Suppressor macrophage treated with lipopolysaccharide for 4 hours (primary cell): ENCODE measurements at places on chromosomes 16 and 17.

DNA sequence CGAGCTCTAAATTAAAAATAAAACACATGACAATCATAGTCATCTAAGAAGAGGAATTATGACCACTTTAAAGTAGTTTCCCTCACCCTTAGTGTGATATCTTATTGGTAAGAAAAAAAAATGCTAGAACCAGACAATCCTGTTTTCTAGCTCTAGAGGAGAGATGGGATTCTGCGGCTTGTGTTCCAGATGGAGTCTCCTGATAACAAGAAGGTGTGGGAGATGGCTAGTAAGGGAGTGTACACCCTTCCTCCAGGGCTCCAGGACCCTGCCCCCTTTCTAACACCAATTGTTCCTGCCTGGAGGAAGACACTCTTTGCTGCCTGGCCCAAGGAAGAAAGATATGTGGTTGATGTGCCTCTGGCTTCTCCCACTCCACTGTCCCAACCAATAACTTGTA lies 68.8 kb upstream of the FBXO47 start:
- no peak for DNase-seq

DNA sequence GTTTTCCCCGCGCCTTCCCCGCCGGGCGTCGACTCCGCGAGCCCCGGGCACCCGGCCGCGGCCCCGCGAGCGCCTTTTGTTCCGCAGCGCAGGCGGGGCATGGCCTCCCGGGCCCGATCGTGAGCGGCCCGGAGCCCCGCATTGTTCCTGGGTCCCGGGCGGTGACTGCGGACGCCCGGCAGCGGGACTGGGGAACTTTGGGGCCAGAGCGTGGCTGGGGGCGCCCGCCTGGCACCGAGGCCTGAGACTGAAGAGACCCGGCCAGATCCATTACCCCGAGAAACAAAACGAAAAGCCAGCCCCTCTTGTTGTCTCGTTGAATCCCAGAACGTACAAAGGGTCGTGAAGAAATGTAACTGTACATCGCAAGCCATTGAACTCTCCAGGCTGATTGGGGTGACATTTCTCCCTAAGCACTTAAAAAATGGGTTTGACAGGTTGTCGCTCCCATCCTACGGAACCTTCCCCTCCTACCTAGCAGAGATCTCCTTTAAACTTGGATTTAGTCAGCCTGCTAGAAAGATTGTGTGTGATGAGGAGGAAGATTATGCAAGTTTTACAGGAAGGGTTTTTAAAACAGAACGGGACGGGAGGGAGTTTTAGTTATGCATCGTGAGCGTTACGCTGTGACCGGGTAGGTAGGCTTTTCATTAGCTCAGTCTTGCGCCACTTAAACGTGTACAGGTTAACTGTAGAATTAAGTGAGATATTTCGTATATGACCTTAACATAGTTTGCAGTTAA lies 825 bp downstream of the METTL9 start:
- peak; percentile 58 for DNase-seq

DNA sequence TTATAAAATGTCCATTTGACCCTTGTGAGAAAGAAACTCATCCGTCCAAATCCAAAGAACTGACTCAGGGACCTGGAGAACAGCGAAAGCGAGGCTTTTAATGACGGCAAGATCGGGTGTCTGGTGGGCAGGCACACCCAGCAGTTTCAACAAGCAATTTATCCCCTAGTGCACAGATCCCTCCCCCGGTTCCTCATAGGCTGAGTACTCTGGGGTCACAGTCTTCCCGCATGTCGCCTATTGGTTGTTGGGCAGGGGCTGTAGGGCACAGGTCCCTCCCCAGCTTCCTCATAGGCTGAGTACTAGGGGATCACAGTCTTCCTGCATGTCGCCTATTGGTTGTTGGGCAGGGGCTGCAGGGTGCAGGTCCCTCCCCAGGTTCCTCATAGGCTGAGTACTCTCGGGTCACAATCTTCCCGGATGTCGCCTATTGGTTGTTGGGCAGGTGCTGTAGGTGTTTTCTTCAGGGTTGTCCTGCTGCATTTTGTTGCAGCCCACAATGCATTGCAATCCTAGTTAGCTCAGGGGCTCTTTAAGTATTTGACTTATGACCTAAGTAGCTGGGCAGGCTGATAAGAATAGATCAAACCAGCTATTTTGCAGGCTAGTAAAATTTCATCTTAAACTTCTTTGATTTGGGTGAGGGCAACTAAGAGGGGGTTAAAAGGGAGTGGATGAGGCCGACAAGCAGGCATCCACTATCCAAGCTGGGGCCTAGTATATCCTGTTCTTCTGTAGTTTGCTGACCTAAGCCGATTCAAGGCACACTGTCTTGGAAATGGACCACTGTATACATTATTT lies 3.6 kb upstream of the UTS2R start:
- DNase-seq, result no peak

GRCh38 chr17:80944326-80944725 lies 47.3 kb upstream of the CHMP6 start:
- DNase-seq, result no peak

GRCh38 chr17:32485261-32486110 lies 1.3 kb upstream of the CDK5R1 start:
- no peak for DNase-seq

DNA sequence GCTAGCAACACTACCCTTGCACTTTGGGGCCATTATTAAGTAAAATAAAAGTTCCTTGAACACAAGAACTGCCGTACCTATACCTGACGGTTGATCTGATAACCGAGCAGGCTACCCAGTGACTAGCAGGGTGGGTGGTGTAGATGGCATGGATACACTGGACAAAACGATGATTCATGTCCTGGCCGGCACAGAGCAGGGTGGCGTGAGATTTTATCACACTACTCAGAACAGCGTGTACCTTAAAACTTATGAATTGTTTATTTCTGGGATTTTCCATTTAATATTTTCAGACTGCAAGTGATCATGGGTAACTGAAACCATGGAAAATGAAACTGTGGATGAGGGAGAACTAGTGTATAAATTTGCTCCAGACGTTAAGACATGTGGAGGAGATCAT lies 41.0 kb upstream of the MSI2 start:
- DNase-seq, result no peak

GRCh38 chr16:65117811-65118448 lies 3.9 kb downstream of the CDH11 start:
- DNase-seq, result peak; percentile 51

GRCh38 chr16:58105631-58106030 lies 23.6 kb downstream of the CFAP20 start:
- no peak for DNase-seq

DNA sequence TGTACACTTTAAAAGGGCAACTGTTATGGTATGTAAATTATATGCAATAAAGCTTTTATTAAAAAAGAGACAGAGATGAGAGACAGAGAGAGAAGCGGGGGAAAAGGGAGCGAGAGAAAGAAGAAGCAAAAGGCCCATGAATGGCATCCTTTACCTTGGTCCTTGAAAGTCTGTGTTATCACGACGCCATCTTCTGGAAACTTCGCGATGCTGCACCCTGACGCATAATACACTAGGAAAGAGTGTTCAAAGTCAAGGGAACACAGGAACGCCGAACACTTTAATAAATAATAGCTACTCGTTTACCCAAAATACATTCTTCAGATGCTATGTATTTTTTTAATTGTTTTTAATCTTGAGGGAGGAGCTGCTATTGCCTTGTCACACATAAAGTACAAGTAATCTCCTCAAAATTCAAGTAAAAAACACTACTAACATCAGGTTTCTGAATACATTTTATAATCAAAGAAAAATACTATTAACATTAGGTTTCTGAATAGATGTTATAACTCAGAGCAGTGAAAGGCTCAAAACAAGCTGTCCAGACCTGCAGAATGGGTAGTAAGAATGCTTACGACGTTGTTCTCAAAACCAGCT lies 23.0 kb upstream of the SLC38A8 start:
- peak; percentile 61 for DNase-seq

DNA sequence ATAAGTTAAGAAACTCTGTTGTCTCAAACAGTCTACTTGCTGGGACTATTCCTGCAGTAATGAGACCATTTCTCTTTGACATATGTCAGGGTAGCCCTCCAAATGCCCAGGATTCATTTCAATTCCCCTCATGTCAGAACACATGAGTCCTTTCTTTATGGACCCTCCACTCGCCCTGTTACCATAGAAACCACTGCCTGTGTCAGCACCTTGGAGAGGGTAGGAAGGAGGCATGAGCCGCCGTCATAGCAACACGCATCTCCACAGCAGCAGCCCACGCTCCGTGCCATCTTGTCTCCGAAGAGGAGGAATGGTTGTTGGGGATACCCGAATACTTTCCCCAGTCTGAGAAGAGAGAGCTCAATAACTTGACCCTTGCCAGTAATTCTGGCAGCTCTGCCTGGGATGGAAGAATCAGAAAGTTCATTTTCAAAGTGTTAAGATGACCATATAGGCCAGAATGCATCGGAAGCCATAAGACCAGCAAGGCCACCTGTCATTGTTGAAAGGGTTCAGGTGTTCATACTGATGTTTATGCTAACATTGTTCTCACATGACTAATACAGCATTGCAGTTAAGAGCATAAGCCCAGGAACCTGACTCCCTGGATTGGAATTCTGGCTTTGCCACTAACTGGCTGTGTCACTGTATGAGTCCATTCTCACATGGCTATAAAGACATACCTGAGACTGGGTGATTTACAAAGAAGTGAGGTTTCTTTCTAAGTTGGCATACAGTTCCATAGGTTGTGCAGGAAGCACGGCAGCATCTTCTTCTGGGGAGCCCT lies 141.3 kb downstream of the ABCC12 start:
- no peak for DNase-seq

- no peak for DNase-seq
Measured at GRCh38 chr17:75486151-75486550, 29.2 kb downstream of the CASKIN2 start.

DNA sequence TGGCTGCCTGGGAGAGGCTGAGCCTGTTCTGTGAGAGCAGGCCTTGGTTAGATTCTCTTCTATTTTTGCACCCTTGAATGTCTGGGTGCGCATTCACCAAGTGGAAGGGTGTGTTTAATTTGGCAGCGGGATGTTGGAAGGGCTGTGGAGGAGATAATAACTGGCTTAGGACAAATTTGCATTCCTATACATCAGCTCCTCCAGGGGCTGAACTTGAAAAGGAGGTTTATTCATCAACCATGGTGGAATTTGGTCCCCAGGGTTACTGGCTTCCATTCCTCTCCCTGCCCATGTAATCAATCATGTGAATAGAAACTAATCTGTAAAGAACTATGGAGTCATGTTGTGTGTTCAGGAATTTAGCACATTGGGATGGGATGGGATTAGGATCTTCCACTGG lies 100.2 kb upstream of the FOXF1 start:
- no peak for DNase-seq

GRCh38 chr17:7222093-7222971 lies 2.6 kb downstream of the ACADVL start:
- DNase-seq, result no peak

- no peak for DNase-seq
Measured at GRCh38 chr17:39746145-39746461, 8.4 kb downstream of the GRB7 start.

GRCh38 chr16:81397058-81397878 lies 47.3 kb upstream of the CMIP start:
- DNase-seq, result no peak

DNA sequence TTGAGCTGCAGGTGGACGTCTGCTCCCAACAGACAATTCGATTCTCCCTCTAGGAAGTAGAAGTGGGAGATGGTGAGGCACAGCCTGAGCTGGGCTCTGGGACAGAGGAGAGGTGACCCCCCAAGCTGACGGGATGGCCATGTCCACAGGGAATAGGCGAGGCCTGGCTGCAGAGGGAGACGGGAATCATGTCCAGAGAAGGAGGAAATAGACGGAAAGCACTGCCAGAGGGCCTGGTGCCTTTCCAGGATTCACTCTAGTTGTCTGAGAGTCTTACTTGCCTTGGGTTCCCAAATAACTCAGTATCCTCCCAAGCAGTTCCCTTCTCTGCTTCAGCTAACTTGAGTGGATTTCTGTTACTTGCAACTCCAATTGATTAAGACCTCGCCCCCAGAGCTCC lies 4.3 kb upstream of the CRISPLD2 start:
- no peak for DNase-seq

DNA sequence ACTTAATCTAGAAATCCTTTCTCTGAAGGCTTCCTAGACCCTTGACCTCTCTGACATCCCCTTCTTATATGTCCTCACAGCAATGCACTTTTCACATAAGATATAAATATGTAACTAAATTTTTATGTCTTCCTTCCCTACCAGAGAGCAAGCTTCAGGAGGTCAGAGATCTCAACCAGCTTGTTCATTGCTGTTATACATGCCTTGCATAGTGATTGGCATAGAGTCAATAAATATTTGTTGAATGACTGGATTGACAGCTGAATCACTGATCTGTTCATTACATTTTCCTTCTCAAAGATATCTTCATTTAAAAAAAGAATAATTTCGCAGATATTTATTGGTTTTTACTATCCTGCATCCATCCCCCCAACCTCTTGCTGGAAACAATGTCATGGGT lies 29.5 kb downstream of the HYDIN start:
- DNase-seq, result no peak

DNA sequence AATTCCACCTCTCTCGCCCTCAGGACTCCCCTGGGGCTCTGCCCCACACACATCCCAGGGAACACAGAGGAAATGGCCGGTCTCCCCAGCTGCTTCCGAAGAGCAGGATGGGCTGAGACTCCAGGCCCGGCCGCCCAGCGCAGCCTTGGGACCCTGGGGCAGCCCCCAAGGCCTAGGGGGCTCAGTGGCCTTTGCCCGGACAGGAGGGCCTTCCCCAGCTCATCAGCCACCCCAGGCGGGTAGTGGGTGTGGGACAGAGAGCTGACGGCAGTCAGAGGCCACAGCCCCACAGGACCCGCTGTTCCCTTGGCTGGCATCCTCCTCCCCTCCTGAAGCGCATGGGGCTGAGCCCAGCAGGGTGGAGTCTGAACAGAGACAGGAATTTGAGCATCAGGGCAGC lies 6.2 kb upstream of the CBFA2T3 start:
- DNase-seq, result no peak

GRCh38 chr17:16925461-16926060 lies 46.4 kb downstream of the TNFRSF13B start:
- DNase-seq, result no peak

GRCh38 chr17:35568561-35568960 lies 7.9 kb upstream of the SLFN14 start:
- DNase-seq, result peak; percentile 82

- no peak for DNase-seq
Measured at GRCh38 chr16:24071666-24072360, 184.3 kb upstream of the CACNG3 start.

GRCh38 chr17:70699408-70699807 lies 530.1 kb downstream of the KCNJ2 start:
- DNase-seq, result no peak

GRCh38 chr16:30185683-30186421 lies 2.5 kb downstream of the CORO1A start:
- DNase-seq, result peak; percentile 67

GRCh38 chr16:11674001-11674817 lies 6.0 kb downstream of the SNN start:
- no peak for DNase-seq
